Stimulated activated CD4-positive, alpha-beta T cell treated with anti-CD3 and anti-CD28 coated beads, TNF-alpha, amount 100 ng/mL, for 4 hours (primary cell): ENCODE measurements at places on chromosomes 13 and 19.

- no peak for DNase-seq
Measured at GRCh38 chr13:21960108-21960507, 289.2 kb downstream of the FGF9 start.

- DNase-seq = no peak
Measured at GRCh38 chr13:71727662-71728061, 139.3 kb downstream of the DACH1 start.

- no peak for DNase-seq
Measured at GRCh38 chr13:50676602-50677001, 166.9 kb downstream of the DLEU7 start.

DNA sequence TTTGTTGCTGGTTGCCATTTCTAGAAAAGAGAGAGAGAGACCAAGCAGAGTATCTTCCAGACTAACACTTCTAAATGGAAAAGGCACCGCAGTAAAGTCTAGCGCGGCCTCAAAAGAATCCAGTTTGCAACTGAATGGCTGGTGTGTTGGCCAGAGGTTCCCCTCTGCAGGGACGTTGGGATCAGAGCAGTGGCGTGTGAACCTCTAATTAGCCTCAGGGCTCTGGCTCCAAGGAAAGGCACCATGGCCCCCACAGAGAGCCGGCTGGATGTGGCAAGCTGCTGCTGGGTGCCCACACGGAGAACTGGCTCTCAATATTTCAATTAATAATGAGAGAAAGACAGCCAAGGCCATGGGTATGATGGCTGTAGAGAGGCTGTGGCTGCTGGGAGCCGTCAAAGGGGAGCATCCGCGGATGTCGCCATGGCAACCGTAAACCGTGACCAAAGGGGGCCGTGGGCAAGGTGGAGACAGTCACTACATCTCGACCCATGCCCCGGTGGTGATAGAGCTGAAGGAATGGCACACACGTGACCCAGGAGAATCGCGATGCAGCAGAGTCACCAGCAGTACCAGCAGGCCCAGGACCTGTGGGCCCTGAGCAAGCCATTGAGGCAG, 9.5 kb downstream of the VSTM2B start:
- DNase-seq = no peak

DNA sequence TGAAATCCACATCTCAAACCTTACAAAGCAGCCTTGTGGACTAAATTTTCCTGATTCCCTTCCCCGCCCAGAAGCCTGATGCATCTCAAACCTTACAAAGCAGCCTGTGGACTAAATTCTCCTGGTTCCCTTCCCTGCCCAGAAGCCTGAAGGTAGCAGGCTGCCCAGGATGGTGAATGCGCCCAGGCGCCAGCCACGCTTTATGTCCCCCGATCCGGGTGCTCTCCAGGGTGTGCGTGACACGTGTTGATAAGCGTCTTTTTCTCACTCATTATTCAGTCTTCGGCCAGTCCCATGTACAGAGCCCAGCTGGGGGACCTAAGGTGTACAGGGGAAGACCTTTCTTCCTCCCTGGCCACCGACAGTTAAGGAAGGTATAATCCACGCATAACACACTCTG, 31.8 kb downstream of the LAMP1 start:
- no peak for DNase-seq

GRCh38 chr13:75855216-75855615, 219.1 kb downstream of the LMO7 start:
- no peak for DNase-seq

GRCh38 chr19:4537953-4538600, 1.8 kb downstream of the LRG1 start:
- no peak for DNase-seq

DNA sequence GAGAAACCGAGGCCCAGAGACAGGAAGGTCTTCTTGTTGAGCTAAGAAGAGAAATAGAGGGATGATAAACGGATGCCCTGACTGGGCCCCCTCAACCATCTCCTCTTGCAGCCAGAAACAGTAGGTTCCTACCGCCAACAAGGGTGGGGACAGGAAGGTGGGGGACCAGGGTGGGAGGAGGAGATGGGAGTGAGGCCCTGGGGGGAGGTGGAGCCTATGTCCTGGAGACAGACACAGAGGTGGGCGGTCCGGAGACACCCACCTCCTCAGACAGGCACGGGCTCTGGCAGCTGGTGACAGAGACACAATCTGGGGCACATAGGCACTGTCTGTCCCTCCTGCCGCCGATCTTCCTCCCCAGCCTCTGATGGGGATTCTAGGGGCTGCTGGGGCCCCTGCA, 16.9 kb downstream of the GADD45B start:
- no peak for DNase-seq

- DNase-seq = no peak
Measured at GRCh38 chr13:50991579-50992521, 82.3 kb downstream of the RNASEH2B start.

DNA sequence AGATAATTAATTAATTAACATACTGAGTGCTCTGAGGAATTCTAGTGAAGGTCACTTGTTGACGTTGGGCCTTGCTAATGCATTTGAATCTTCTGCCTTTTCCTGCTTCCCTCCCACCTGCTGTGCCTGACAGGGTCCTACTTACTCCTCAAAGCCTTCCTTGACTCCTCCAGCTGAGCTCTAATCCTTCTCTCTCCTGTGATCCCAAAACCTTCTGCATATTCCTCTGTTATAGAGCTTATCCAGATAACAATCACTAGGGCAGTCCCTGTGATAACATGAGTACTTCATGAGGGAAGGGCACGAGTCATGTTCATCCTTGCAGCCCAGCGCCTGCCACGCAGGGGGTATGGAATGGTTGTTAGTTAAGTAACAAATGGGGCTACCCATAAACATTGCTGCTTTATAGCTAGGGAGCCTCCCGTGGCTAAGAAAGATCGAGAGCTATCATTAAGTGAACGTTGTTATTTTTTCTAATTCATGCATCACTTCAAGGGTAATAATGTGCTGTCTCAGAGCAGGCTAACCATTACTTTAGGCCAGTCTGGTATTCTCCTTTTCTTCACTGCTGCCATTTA, 19.1 kb upstream of the SPATA13 start:
- no peak for DNase-seq

- DNase-seq = no peak
Measured at GRCh38 chr19:22945560-22945959, 57.4 kb downstream of the ZNF728 start.

- no peak for DNase-seq
Measured at GRCh38 chr13:114071991-114072390, 60.4 kb downstream of the RASA3 start.

DNA sequence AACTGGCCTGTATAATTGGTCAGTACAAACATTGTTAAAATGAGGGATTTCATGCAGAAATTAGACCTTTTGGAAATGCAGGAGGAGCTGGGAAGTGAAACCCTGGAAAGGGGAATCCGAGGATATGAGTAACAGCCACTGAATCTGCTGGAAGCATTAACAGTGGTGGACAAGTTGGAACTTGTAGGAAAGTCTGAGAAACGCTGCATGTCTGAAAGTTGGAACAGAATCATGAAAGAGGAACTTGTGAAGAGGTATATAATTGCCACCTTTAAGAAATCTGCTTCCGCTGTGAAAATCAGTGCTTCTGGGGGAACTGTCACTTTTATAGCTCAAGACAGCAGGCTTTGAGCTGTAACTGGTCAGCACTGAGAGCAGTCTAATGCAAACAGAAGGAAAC, 716.5 kb upstream of the PRR20A start:
- no peak for DNase-seq

GRCh38 chr13:50412046-50412617, 396.9 kb downstream of the KCNRG start:
- no peak for DNase-seq

DNA sequence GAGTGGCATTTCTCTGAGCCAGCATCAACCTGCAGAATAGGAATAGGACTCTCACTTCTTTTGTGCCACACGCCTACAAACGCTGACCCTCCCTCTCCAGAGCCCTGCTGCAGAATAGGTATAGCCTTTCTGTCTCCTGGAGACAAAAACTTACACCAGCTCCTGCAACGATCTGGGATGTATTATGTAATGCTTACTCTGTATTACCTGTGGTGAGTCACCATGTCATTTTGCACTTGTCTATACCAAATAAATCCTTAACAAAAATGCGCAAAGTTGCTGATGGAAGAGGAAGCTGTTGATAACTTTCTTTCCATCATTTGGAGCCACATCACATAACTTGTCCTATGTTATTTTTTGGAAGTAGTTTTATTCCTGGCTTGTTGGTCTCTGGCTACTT, 155.8 kb upstream of the FNDC3A start:
- DNase-seq = no peak

DNA sequence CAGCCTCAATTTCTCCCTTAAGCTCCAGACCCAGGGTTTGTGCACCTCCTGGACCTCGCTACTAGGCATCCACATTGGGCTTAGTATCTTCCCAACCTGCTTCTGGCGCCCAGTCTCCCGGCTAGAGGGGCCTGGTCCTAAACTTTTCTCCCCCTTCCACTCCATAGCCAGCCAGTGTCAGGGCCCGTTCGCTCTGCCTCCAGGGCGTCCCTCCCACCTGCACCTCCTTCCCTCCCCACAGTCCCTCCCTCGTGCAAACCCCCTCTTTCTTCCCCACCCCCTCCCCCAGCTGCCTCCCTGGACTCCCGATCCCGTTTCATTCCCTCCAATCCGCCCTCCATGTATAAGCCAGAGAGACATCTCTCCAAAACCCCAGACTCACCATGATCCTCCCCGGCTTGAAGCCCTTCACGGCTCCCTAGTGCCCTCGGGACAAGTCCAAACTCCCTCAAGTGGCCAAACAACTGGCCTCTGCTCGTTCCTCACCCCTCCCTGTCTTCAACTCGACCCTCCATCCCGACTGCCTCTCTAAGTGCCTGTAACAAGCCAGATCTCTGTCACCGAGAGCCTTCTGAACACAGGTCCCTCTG, 997 bp upstream of the SAMD4B start:
- no peak for DNase-seq

GRCh38 chr19:49520705-49521319, 7.0 kb upstream of the RCN3 start:
- no peak for DNase-seq

GRCh38 chr19:31387717-31388301, 38.6 kb upstream of the TSHZ3 start:
- no peak for DNase-seq

GRCh38 chr19:47187797-47188196, 43.2 kb downstream of the BBC3 start:
- no peak for DNase-seq

DNA sequence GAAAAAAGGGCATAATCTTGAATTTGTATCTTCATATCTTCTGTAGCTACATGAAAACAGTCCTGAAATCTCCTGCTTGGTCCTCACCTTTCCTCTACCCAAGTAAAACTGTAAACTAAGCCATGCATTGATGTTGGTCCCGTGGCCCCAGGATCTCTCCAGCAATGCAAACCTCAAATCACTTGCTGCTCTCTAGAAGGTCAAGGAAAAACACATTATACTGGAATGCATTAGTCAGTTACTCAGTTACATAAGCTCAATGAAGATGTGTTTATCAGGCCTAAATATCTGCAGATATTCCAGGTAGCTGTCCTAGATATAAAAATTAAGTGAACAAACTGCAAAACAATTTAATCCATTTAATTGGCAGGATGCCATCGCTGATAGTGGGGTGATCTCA, 261.8 kb downstream of the ABCC4 start:
- DNase-seq = no peak

DNA sequence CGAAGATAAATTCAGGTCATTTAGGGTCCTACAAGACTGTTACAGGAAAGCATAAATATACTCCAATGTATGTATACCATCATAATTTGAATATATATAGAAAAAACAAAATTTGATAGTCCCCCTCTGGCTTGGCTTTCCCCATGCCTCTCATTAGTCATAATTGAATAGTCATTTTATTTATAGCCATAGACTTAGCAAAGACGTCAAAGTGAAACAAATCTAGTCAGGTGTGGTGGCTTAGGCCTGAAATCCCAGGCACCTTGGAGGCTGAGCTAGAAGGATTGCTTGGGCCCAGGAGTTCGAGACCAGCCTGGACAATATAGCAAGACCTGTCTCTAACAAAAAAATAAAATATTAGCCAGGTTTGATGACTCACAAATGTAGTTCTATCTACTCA, 141.1 kb downstream of the TNFRSF19 start:
- DNase-seq = no peak

DNA sequence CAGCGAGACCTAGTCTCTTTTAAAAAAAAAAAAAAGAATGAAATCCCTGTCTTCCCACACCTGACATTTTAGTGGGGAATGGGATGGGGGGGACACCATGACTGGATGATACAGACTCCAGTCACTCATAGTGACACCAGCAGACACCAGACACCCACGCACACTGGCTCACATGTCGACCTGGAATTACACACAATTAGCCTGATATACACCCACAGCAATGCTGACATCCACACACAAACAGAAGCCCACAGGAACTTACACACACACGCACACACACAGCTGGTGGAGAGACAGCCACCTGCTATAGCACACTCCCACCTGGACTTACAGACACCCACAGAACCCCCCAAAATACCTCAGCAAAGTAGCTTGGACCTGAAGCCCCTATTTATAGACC, 8.3 kb upstream of the NANOS3 start:
- DNase-seq = no peak

DNA sequence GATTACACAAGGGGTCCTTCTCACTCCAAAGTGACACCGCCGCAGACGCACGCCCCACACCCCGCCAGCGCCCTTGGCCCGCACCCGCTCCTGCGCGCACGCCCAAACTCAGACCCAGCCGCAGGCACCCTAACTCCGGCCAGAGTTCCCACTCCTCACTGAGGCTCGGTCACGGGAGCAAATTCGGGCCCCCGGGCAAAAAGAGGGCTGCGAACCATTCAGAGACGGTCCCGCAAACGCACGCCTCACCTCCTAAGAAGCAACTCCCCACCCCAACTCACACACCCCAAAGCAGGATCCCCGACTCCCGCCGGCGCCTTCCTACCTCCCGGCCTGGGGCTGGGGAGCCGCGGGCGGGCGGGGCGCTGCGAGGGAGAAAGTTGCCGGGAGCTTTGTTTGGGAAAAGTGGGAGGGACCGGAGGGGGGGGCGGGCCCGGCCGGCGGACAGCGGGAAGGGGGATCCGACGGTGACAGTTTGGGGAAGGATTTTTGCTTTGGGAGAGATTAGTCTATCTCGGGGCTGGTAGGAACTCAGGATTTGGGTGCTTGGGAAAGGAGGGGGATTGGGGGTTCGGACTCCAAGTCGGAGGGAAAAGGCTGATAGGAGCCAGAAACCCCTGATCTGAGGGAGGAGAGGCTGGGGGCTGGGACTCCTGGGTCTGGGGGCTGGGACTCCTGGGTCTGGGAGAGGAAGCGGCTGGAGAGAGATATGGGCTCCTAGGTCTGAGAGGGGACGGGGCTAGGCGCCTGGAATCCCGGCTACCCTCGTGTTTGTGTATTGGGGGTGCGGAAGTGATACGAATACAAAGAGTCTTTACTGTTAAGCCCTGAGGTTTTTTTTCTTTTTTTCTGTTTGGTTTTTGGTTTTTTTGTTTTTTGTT, at the start of gene TEAD2:
TSS of gene TEAD2 (minus strand) at position 369 of the 881 bp plus-strand sequence. CDS start 2,341 bp downstream, outside the sequence.
- no peak for DNase-seq
